ENCODE measurements at places on chromosomes 7 and 10.

DNA sequence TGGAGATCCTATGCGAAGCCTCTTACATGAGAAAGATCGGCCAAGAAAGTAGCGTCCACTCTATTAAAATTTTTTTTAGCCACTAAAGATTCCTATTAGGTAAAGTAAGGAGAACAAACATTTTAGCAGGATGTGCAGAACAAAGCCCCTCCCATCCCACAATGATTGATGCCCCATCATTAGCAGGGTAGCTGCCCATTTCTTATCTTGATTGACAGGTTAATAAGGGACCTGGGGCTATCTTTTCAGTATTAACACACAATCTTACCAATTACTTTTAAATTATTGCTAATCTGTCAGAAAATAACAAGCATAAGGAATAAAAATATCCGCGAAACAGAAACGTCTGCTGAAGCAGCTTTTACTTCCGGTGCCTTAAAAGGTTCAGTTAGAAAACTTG is 5.1 kb downstream of the FZD8 start:
- DNase-seq: no peak

DNA sequence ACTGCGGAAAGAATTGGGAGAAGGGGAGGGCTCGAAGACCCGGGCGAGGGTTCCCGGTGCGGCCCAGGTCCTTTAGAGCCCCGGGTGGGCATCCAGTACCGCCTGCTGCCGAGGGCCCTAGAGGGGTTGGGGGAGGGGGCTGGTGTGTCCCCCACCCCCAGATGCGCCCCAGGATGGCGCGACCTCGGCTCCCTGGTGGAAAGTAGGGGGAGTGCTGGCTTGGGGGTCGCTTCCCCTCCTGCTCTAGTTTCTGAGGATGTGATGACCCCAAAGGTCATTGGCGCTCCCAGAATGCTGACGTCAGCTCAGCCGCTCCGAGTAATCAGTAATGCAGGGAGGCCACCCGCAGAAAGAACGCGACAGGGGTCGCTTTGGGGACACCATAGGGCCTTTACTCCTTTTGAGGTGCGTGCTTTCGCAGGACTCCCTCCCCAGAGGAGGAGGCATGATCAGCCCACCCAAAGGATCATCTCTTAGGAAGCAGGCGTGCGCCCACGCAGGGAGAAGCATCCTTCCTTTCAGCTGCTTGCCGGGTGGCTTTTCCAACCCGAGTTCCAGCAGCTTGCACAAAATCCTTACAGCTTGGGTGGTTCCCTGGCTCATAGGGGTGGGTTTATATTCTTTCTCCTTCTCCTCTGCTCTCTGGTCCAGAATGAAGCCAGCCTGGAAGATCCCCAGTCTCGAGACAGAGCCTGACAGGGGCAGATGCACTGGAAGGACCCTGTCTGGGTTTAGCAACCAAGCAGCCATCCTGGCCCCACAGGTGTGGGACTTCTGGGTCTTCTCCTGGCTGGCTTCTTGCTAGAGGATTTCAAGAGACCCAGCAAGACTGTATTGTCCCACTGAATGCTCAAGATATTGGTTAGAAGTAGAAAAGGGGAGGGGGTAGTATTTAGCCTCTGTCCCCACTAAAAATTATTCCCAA is 1.3 kb upstream of the PRKAG2 start:
- DNase-seq: no peak

DNA sequence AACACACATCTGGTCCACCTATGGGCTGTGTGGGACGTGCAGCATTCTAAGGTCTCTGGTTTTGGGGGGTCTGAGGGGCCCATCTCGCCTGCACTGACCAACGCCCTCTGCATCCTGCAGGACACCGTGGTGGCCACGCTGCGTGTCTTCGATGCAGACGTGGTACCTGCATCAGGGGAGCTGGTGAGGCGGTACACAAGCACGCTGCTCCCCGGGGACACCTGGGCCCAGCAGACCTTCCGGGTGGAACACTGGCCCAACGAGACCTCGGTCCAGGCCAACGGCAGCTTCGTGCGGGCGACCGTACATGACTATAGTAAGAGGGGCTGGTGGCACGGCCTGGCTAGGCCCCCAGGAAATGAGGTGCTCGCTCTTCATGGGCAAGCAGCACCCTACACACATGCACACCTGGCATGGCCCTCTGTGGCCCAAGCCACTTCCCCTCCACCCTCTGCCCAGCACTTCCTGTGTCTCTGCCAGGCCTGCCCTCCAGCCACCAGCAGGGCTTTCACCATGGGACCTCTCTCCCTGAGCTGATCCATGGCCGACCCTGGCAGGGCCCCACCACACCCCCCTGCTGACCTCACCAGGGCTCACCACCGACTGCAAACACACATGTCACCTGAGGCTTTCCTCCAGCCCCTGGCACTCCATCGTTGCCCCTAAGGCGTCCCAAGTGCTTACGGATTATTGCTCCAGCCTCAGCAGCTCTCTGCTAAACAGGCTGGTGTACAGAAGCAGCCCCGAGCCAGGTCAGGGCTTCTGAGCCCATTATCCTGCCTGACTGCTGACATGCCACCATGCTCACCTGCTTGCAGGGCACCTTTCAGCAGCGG is 29.6 kb downstream of the RET start:
- no peak for DNase-seq

GRCh38 chr7:100158229-100159098 is at the start of gene TRAPPC14:
Gene TRAPPC14 (minus strand): TSS chr7:100158723. CDS start chr7:100158499, 224 bp downstream.
- peak; percentile 94 for DNase-seq

- no peak for DNase-seq
These were observed 3.5 kb downstream of the AQP1 start for GRCh38 chr7:30915005-30915601.

DNA sequence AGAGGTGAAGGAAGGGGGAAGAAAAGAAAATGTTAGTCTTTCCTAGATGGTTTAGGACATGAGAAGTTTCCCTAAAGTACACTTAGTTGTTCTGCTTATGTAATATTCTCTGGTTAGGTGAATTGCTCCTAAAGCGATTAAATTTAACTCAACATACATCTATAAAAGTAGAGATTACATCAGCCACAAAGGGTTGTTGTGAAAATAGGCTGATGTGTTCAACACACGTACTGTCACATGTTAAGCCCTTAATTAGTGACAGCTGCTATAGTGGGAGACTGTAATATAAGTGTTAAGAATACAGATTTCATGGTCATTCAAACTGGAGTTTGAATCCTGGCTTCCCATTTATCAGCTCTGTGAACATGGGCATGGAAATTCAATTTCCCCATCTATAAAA is 12.8 kb downstream of the HECTD2 start:
- DNase-seq: no peak

GRCh38 chr10:106626371-106626770 is 538.1 kb downstream of the SORCS1 start:
- no peak for DNase-seq
